ENCODE measurements at places on chromosomes 6 and 20.

GRCh38 chr20:11204926-11205768 is 531.3 kb upstream of the JAG1 start:
- peak; percentile 51 for DNase-seq

GRCh38 chr6:28807682-28808280 is 116.0 kb downstream of the TRIM27 start:
- no peak for DNase-seq

GRCh38 chr6:109794201-109794923 is 103.3 kb downstream of the FIG4 start:
- no peak for DNase-seq

- no peak for DNase-seq
Measured at GRCh38 chr6:165181951-165182414, 127.4 kb downstream of the C6orf118 start.

DNA sequence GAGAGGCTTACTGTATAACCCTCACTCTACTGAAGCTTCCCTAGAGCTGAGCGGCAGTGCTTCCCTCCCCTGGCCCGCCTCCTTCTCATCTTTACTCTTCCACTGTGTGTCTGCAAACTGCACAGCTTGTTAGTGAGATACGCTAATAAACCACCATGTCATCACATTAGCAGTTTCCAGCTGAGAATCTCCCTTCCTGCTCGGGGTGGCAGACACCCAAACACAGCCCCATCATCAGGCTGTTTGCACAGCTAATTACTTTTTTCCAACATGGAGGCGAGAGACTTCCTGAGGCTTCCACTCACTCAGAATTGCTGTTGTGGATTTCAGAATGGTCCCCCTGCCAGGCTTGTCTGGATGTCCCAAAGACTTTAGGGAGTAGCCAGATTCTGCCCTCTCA is 444.9 kb upstream of the SULF2 start:
- no peak for DNase-seq
